ENCODE measurements at places on chromosomes 11 and 22.
A peak's percentile ranks its signal among the peaks of the same experiment; 100 is the strongest.

DNA sequence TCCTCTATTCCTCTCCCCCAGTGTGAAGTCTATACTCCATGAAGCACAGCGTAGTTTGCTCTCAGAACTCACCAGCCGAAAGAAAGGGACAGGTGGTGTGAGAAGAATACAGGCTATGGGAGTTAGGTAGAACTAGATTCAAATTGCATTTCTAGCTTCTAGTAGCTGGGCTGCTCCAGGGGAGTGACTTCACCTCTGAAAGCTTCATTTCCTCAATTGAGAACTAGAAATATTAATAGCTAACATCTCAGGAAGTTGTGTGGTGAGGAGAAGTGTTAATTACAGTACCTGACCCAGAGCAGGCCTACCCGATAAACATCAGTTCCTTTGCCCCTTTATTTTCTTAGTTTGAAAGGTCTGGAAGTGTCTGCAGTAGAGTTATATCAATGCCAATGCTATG lies 484.7 kb upstream of the TENM4 start:
- DNase-seq, result no peak

DNA sequence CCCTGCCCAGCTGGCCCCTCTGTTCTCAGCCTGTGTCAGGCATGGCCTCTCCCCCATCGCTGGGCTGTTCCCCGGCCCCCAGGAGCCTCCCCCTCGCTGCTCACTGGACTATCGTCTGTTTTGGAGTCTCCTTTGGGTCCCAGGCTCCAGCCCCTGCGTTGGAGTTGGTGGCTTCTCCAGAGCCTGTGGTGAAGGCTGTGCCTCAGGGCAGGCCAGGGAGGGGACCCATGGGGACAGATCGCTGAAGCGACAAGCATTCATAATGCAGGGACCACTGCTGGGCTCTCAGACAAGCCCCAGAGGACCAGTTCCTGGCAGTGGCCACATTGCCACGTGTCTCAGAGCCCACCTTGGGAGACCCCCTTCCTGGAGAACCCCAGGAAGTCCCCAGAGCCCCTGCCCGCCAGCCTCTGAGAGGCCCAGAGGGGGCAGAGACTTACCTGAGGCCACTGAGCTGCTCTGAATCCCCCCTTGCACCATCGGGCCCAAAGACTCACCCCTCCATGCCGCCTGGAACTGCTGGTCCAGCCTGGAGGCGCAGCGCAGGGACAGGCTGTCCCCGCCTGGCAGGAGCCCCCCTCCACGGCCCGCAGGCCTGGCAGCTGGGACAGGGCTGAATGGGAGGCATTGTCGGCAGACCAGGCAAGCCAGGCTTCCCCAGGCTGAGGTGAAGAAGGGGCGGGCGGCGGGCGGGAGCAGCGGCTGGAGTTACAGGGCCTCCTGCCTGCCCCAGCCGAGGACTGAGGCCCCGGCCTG lies at the start of gene CHADL:
TSS of gene CHADL (minus strand) at position 555 of the 756 bp plus-strand sequence. CDS start at position 505, 50 bp downstream.
- peak; percentile 95 for DNase-seq

DNA sequence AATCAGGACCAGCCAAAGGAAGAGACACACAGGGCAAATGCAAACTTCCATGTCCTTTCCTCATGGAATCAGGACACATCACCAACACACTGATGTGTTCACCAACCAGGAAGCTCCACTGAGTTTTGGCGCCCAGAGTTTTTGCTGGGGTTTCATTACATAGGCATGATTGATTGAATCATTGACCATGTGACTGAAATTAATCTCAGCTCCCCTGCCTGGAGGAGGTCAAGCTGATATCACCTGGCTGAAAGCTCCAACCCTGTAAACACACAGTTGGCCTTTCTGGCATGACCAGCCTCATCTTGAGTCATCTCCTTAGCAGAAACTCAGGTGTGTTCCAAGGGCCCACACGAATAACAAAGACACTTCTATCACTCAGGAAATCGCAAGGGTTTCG lies 133.2 kb downstream of the TRIM29 start:
- DNase-seq, result no peak

GRCh38 chr11:129307162-129307561 lies 68.5 kb upstream of the BARX2 start:
- no peak for DNase-seq

DNA sequence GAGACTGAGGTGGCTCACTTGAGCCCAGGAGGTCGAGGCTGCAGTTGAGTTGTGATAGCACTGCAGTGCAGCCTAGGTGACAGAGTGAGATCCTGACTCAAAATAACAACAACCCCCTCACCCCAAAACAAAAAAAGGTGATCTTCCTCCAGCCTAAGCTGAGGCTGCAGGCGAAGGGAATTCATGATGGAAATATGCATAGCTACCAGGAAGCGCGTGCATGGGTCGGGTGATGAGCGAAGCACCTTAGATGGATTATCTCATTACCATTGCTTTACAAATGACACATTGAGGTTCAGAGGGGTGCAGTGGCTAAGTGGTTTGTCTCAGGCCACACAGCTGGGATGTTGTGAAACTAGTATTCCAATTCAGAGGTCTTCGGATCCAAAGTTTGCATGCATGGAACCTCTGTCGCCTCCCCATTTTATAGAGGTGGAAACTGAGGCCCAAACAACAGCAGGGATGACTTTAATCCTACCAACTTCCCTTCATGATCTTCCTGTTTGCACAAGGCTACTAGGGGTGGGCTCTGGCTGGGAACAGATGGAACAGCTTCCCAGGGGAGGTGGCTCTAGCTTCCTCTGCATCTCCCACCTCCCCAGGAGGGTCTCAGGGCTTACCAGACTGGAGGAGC lies 4.6 kb downstream of the SLC29A2 start:
- no peak for DNase-seq
